Prostate gland (tissue), 2 donors: ENCODE measurements at places on chromosomes 2 and 18. TPM values are rescaled to one million over a fixed set of nuclear protein-coding genes. Genes with fewer than 3 reads are reported as not detected.

GRCh38 chr2:241720099-241720498, 14.3 kb upstream of the D2HGDH start:
- H3K27me3 ChIP-seq = no peaks in the 10 kb centered on the region
- H3K27ac ChIP-seq = no peak overlapping the region
- no peak for DNase-seq

DNA sequence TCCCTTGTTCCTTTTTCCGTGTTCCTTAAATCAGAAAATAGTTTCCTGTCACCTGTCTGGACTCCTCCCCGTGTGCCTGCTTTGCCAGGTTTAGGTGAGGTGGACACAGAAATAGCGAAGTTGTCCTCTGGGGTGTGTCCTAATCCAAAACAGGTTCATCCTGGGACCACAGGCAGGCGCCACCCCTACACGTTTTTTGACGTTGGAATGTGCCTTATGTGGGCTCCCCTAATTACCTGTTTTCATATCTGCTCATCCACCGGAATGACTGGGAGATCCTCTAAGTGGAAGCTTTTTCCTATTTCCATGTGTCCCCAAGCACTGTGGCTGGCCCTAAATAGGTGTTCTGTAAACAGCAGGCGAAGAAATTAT, 49.0 kb upstream of the PAIP2B start:
- DNase-seq = no peak
- H3K36me3 ChIP-seq = no peaks in the 10 kb centered on the region
- no peaks in the 10 kb centered on the region for H3K4me1 ChIP-seq
- peaks cover 4% of the 10 kb centered on the region for H3K27me3 ChIP-seq
- peak overlapping the region; percentile 27 for H3K4me3 ChIP-seq

- H3K36me3 ChIP-seq = no peaks in the 10 kb centered on the region
- no peak overlapping the region for H3K27ac ChIP-seq
- no peaks in the 10 kb centered on the region for H3K4me1 ChIP-seq
- no peak for DNase-seq
- no peak overlapping the region for H3K4me3 ChIP-seq
- no peaks in the 10 kb centered on the region for H3K27me3 ChIP-seq
These were observed 3.3 kb downstream of the RMDN2 start for GRCh38 chr2:37928377-37928776.

- no peak overlapping the region for H3K4me3 ChIP-seq
- H3K4me1 ChIP-seq = no peaks in the 10 kb centered on the region
- no peaks in the 10 kb centered on the region for H3K27me3 ChIP-seq
- no peaks in the 10 kb centered on the region for H3K36me3 ChIP-seq
These were observed 344.8 kb downstream of the TGIF1 start for GRCh38 chr18:3794537-3795348.

DNA sequence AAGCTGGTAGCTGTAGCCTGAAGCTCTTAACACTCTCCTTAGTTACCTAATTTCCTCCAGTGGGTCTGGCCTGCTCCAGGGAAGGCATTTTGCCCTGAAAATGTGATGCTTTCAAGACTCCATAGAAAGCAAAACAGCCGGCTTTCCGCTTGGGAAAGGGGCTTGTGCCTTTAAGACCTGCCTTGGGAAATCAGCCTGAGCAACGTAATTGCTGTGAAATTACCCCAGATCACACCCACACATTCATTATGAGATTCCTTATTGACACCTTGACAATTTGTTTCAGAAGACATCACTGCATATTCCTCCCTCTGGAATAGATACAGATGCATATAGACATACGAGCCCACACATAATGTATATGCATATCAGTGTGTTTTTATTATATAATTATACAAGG, 190.5 kb upstream of the SKOR2 start:
- H3K27me3 ChIP-seq = no peaks in the 10 kb centered on the region
- no peak for DNase-seq
- no peaks in the 10 kb centered on the region for H3K36me3 ChIP-seq
- H3K4me1 ChIP-seq = no peaks in the 10 kb centered on the region
- no peak overlapping the region for H3K27ac ChIP-seq

DNA sequence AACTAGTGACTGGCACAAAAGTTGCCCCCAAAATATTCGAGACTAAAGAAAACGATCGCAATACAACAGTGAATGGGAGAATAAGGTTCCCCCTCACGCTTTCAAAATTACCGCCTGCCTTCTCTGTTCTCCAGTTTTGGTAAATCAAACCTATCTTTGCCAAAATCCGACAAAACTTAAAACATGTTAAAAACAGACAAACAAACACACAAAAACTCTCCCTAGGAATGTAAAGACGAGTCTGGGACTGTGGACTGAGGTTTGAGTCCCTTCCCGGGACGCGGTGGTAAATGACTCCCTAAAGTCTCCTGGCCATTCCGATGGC, 435 bp upstream of the IMPACT start:
- no peaks in the 10 kb centered on the region for H3K36me3 ChIP-seq
- DNase-seq = no peak
- peak overlapping the region; percentile 68 for H3K27ac ChIP-seq
- H3K4me3 ChIP-seq = peak overlapping the region; percentile 81
- H3K27me3 ChIP-seq = no peaks in the 10 kb centered on the region

DNA sequence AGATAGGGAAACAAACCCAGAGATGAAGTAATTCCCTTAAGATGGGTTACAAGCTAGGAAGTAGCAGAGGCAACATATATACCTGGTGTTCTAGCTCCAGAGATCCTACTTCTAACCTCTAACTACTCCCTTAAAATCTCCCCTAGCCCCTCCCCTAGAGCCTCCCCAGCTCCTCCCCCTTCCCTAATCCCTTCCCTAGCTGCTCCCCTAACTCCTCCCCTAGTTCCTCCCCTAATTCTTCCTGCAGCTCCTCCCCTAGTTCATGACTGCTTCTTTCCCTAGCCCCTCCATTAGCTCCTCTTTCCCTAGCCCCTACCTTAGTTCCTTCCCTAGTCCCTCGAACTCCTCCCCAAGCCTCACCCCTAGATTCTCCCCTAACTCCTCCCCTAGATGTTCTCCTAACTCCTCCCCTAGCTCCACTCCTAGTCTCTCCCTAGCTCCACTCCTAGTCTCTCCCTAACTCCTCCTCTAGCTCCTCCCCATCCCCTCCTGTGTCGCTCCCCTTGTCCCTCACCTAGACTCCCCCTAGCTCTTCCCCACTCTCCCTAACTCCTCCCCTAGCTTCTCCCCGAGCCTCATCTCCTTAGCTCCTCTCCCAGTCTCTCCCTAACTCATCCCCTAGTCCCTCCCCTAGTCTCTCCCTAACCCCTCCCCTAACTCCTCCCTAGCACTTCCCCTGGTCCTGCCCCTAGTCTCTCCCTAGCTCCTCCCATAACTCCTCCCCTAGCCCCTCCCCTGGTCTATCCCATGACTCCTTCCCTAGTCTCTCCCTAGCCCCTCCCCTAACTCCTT, 108.9 kb downstream of the CD226 start:
- DNase-seq = no peak
- H3K27me3 ChIP-seq = no peaks in the 10 kb centered on the region
- H3K36me3 ChIP-seq = no peaks in the 10 kb centered on the region
- H3K4me3 ChIP-seq = no peak overlapping the region
- H3K4me1 ChIP-seq = no peaks in the 10 kb centered on the region
- H3K27ac ChIP-seq = no peak overlapping the region

- H3K36me3 ChIP-seq = no peaks in the 10 kb centered on the region
- DNase-seq = no peak
- no peaks in the 10 kb centered on the region for H3K4me1 ChIP-seq
- H3K27me3 ChIP-seq = no peaks in the 10 kb centered on the region
These were observed 455.9 kb upstream of the HS6ST1 start for GRCh38 chr2:128774320-128775216.

DNA sequence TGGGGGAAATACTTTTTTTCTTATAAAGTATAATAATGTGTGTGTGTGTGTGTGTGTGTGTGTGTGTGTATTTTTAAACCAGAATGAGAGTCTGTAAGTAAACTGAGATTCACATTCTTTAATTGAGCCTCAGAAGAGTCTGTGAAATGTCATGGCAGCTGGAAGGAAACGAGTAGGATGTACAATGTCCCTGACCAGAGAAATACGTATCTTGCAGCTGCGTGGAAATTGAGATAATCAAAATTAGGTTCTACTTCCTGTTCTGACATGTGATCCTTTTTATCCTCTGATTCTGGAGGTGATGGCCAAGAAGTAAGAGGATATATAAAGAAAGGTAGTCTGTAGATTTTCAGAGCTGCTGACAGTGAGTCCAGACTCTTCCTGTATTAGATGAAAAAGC, 50.0 kb downstream of the SH3RF3 start:
- no peak overlapping the region for H3K27ac ChIP-seq
- no peak for DNase-seq
- H3K4me3 ChIP-seq = no peak overlapping the region

- peaks cover 6% of the 10 kb centered on the region for H3K4me1 ChIP-seq
- H3K4me3 ChIP-seq = no peak overlapping the region
- no peak overlapping the region for H3K27ac ChIP-seq
- peaks cover 13% of the 10 kb centered on the region for H3K27me3 ChIP-seq
- no peak for DNase-seq
These were observed 59.4 kb downstream of the SNORC start for GRCh38 chr2:232929303-232930058.

DNA sequence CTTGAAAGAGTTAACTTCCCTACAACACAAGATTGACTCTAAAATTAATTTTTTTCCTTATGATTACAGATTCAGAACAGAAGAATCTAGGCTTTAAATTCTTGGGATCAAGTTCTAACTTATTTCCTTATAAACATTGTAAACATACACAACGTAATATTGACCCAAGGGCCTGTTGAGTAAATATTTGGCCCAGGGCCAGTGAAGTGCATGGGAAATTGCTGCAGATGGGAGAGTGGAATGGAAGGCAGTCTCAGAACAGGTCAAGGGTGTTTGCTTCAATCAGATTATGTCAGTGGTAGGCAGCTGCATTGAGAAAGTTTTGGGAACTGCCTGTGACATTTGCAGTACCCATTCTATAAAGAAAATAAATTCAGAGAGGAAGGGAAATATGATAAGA, 137.6 kb downstream of the MYO1B start:
- no peaks in the 10 kb centered on the region for H3K4me1 ChIP-seq
- H3K27me3 ChIP-seq = no peaks in the 10 kb centered on the region
- no peak overlapping the region for H3K27ac ChIP-seq
- H3K36me3 ChIP-seq = no peaks in the 10 kb centered on the region
- no peak overlapping the region for H3K4me3 ChIP-seq

DNA sequence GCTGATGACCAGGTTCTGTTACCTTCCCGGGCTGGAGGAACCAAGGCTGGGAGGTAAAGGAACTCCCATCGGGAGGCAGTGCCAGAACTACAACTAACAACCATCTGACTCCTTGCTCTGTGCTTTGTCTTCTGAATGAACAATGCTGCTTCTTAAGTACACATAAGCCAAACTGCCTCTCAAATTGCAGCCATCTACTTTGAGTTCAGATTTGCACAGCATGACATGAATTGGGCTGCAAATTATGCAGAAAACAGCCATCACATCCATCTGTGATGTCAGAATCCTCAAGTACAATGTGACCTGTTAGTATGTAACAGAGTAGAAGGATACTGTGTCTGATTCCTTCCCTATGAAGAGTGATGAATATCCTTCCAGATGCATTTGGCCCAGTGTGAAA, 290.6 kb downstream of the ZNF521 start:
- no peaks in the 10 kb centered on the region for H3K36me3 ChIP-seq
- H3K27ac ChIP-seq = no peak overlapping the region
- DNase-seq = no peak
- no peaks in the 10 kb centered on the region for H3K4me1 ChIP-seq
- H3K27me3 ChIP-seq = no peaks in the 10 kb centered on the region
- H3K4me3 ChIP-seq = no peak overlapping the region

GRCh38 chr2:197307933-197308521, 2.6 kb downstream of the ANKRD44 start:
- no peak overlapping the region for H3K27ac ChIP-seq
- no peak for DNase-seq
- no peaks in the 10 kb centered on the region for H3K4me1 ChIP-seq
- H3K4me3 ChIP-seq = no peak overlapping the region
- H3K36me3 ChIP-seq = no peaks in the 10 kb centered on the region

- H3K27me3 ChIP-seq = no peaks in the 10 kb centered on the region
- peak overlapping the region; percentile 43 for H3K27ac ChIP-seq
- no peak for DNase-seq
- no peak overlapping the region for H3K4me3 ChIP-seq
- no peaks in the 10 kb centered on the region for H3K36me3 ChIP-seq
These were observed 90.2 kb downstream of the SMAD7 start for GRCh38 chr18:48860269-48861180.

DNA sequence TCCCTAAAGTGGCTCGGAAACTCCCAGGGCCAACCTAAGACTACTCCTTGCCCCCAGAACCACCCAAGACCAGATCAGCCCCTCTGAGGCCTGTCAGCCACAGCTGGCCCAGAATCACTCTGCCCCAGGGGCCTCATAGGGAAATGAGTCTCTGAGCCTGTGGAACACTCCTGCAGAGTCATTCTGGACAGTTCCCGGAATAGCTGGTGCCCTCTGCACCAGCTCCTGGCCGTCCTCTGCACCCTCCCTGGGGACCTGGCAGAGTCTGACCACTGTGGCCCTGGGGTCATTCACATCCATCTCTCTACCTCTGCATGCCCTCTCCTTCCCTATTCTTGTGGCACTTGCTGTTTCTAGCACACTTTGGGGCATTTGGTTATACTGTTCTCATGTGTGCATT, 14.6 kb upstream of the TMEM214 start:
- H3K27me3 ChIP-seq = no peaks in the 10 kb centered on the region
- peaks cover 8% of the 10 kb centered on the region for H3K36me3 ChIP-seq
- DNase-seq = no peak
- no peak overlapping the region for H3K4me3 ChIP-seq
- H3K4me1 ChIP-seq = no peaks in the 10 kb centered on the region
- H3K27ac ChIP-seq = no peak overlapping the region

DNA sequence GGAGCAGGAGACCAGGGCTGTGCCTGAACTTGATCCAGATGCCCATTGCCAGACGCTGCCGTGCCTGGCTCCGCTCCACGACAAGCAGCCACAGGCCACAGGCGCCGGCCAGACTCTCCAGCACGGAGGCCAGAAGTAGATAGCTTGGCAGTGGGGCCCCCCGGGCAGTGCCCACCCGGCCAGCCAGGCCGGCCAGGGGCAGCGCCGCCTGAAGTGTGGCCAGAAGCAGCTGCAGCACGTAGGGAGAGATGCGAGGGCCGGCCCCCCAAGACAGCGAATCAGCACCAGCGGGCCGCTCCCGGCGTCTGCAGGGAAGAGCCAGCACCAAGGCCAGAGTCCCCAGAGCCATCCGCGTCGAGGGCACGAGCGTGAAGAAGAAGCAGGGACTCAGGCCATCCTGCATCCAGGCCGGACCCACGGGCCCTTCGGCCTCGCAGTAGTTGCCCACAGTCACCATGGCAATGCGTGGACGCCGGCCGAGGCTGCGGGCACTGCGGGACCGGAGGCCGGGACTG, 484 bp downstream of the ABCB6 start:
- peaks cover 21% of the 10 kb centered on the region for H3K36me3 ChIP-seq
- H3K4me1 ChIP-seq = peaks cover 22% of the 10 kb centered on the region
- DNase-seq = peak; percentile 73
- H3K4me3 ChIP-seq = peak overlapping the region; percentile 46
- H3K27ac ChIP-seq = peak overlapping the region; percentile 89
- H3K27me3 ChIP-seq = no peaks in the 10 kb centered on the region

- DNase-seq = no peak
- H3K4me3 ChIP-seq = no peak overlapping the region
- no peaks in the 10 kb centered on the region for H3K36me3 ChIP-seq
- H3K27me3 ChIP-seq = no peaks in the 10 kb centered on the region
- H3K4me1 ChIP-seq = no peaks in the 10 kb centered on the region
These were observed 21.7 kb downstream of the ITGAV start for GRCh38 chr2:186611526-186611925.

Gene CDK15
- 1.2 TPM for total RNA-seq

Gene CABLES1
- 3.9 TPM for total RNA-seq

Gene SH2D6
- total RNA-seq = 0.23 TPM
